ENCODE measurements at places on chromosomes 7 and 10.

DNA sequence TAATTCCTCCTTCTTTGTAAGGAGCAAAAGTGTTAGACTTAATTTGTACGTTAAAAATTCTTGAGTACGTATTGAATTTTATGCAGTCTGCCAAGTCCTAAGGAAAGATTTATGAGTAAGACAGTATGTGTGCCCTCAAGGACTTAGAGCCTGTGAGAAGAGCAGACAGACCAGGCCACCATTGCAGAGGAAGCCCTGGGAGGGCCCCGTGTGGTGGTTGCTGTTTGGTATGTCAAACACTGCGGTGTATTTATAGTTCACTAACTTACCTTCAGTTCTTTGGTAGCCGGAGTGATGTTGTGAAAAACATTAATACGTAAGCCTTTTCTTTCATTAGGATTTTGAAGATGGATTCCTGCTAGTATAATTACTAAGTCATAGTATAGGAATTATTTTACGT is 82.9 kb downstream of the GALNT11 start:
- DNase-seq: no peak

DNA sequence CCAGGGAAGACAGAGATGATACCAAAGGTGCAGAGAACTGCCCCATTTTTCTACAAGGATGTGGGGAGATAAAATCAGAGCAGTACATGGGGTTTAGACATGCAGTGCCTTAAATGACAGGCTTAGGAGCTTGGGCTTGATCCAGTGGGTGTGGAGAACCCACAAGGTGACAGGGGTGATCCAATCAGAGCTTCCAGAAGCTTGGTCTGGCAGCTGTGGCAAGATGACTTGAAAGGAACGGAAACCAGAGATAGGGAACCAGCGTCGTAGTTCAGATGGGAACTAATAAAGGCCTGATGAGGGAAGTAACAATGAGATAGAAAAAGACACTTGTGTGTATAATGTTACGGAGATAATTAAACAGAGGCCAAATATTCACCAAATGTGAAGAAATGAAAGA is 80.7 kb downstream of the SLC37A3 start:
- peak; percentile 25 for DNase-seq

- no peak for DNase-seq
Measured at GRCh38 chr7:136441835-136442234, 426.6 kb upstream of the CHRM2 start.

GRCh38 chr10:107019154-107019553 is 145.4 kb downstream of the SORCS1 start:
- DNase-seq: no peak

- DNase-seq: no peak
Measured at GRCh38 chr10:129501652-129502436, 34.8 kb downstream of the MGMT start.

GRCh38 chr7:12764458-12764891 is 77.0 kb downstream of the ARL4A start:
- DNase-seq: no peak

- no peak for DNase-seq
Measured at GRCh38 chr7:50156706-50157105, 63.7 kb upstream of the ZPBP start.

DNA sequence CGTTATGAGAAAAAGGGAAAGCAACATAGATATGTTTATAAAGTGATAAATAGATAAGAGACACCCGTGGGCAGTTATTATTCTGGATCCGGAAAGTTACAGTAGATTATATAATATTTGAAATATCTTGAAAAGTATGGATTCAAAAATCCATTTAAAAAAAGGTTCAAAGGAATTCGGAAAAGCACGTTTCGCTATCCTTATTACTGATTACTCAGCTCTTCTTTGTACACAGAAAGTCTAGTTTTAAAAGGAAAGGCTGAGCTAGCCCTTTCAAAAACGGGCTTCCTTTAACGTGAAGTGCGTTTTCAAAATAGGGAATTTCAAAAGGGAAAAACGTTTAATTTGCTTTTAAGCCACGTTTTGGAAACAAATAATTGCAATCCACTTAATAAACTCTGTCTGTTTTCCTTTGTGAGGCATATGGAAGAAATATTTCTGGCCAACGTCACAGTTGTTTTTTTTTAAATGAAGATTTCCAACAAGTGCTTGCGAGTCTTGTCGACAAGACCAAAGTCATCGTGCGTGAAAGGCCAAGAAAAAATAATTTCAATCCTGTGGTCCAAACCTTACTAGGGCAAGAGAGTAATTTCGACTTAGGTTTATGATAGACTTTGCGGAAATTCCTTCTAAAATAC is 2.2 kb upstream of the SKIDA1 start:
- no peak for DNase-seq

GRCh38 chr10:3825244-3825643 is 40.2 kb upstream of the KLF6 start:
- no peak for DNase-seq

DNA sequence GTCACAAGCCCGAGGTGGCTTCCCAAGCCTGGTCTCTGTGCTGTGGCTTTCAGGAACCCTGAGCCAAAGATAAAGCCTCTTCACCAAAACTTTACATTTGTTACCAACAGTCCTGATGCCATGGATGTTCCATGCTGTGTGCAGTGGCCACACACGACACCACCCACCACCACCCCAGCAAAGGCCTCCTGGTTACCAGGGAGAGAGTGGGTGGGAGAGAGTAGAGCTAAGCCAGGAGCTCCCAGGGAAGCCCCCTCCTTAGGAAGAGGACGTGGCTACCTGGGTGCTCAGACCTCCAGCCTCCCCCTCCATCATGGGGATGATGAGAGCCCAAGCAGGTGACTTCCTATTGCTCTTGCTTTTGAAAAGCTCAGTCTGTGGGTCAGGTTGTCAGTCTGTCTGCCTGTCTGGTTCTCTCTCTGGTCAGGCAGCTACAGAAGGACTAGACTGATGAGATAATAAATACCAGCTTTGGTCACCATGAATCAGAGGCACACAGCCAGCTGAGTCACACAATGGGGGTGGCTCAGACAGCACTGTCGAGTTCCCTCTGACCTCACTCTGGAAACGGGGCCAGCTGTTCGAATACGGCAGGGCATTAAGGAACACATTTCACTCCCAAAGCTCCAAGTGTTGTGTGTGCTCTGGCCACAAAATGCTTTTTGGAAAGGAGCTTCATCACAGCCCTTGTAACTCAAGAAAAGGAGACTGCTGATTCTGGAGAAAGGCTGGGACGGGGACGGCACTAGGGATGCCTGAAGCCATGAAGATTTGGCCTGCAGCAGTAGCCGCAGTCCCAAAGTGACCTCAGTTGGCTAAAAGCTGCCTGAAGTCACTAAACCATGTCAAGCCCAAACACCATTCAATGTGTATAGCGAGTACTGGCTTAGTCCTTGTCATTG is 166.0 kb downstream of the FANK1 start:
- DNase-seq: no peak

GRCh38 chr7:64463636-64464375 is 99.1 kb downstream of the ZNF680 start:
- no peak for DNase-seq

DNA sequence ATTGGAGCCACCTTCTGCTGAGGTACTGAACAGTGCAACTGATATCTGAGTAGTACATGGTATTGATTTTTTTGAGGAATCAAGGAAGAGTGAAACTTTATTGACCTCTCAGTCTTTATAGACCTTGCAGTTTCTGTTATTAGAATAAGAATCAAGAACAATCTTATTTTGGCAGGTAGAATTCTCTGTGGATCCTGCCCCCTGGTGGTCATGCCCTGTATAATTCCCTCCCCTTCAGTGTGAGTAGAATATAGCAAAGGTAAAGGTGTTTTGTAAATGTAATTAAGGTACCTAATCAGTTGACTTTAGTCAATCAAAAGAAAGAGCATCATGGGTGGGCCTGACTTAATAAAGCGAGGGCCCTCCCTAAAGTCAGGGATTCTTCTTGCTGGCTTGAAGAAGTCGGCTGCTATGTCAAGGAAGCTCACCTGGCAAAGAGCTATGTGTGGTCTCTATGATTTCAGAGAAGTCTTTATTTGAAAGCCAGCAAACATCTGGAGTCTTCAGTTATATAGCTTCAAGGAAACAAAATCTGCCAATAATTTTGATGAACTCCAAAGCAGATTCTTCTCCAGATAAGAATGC is 142.8 kb downstream of the LSM5 start:
- DNase-seq: no peak

DNA sequence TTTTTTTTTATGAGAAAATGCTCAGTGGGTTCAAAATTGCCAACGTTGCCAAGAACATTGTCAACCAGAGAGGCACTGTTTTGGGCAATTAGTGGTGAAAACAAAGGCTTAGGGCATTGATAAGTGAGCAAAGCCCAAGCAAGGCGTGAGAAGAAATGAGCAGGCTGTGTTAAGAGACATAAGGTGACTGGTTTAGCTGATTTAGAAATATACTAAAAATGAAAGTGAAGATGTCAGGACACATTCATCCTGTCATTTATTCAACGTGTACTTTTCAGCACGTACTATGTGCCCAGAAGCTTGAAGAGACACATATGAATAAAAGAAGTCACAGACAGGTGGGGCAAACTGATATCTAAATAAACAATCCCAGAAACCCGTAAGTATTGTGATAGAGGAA is 31.8 kb downstream of the AOAH start:
- DNase-seq: no peak

- no peak for DNase-seq
Measured at GRCh38 chr10:3827768-3828403, 42.9 kb upstream of the KLF6 start.

GRCh38 chr7:149664176-149664575 is 109.2 kb downstream of the ZNF467 start:
- DNase-seq: no peak

- DNase-seq: no peak
Measured at GRCh38 chr7:46169384-46169755, 248.3 kb upstream of the IGFBP3 start.

- no peak for DNase-seq
Measured at GRCh38 chr7:131047651-131048304, 279.9 kb upstream of the MKLN1 start.

DNA sequence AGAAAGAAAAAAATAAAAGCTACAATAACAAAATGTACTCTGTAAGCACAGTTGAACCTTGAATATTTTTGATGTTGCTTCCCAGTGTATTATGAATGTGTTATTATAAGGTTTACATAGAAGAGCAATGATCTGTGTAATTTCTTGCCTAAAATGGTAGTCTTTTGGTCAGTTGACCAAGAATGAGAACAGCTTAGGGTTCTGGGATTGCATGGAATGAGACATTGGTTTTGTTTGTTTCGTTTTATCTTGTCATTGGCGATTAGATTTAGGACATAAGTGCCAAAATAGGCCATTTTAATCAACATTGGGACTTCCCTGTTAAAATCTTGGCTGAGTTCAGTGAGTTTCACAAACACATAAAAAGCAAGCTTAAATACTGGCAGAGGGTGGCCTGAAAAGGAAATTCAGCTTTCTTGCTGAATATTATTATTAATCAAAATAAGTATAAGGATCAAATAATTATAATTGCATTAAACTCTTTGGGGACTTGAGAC is 49.1 kb upstream of the GLCCI1 start:
- no peak for DNase-seq

DNA sequence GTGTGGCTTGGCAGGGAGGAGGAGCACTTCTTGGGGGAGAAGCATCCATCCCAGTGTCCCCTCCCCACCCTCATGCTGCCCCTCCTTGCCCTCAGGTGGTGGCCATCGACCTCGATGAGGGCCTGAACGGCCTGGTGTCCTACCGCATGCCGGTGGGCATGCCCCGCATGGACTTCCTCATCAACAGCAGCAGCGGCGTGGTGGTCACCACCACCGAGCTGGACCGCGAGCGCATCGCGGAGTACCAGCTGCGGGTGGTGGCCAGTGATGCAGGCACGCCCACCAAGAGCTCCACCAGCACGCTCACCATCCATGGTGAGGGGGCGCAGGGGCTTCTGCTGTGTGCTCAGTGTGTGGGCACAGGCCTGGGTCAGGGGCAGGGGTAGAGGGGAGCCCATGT is 14.8 kb downstream of the C10orf105 start:
- no peak for DNase-seq

DNA sequence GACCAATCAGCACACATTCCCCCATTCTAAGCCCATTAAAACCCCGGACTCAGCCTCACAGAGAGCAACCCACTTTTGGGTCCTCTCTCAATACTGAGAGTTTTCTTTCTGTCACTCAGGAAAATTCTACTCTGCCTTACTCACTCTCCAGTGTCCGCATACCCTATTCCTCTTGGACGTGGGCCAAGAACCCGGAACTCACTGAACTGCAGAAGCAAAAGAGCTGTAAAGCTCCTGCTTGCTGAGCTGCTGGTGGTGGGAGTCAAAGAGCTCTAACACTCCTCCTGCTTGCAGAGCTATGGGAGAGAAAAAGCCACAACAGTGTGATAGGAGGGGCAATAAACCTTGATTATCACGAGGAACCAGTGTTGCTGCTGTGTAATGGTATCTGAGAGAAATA is 386.9 kb downstream of the POM121L12 start:
- no peak for DNase-seq

- peak; percentile 71 for DNase-seq
Measured at GRCh38 chr10:86376852-86377796, 10.5 kb upstream of the GRID1 start.
